ENCODE measurements at places on chromosomes 1 and 21.

GRCh38 chr1:55888685-55889317, 673.6 kb upstream of the USP24 start:
- no peaks in the 10 kb centered on the region for H3K36me3 ChIP-seq
- H3K27ac ChIP-seq: no peak overlapping the region
- no peaks in the 10 kb centered on the region for H3K4me1 ChIP-seq
- H3K4me3 ChIP-seq: no peak overlapping the region
- no peaks in the 10 kb centered on the region for H3K27me3 ChIP-seq
- no peak for DNase-seq

- no peak overlapping the region for H3K27ac ChIP-seq
- H3K4me3 ChIP-seq: no peak overlapping the region
Measured at GRCh38 chr1:233662575-233663304, 48.8 kb downstream of the KCNK1 start.

DNA sequence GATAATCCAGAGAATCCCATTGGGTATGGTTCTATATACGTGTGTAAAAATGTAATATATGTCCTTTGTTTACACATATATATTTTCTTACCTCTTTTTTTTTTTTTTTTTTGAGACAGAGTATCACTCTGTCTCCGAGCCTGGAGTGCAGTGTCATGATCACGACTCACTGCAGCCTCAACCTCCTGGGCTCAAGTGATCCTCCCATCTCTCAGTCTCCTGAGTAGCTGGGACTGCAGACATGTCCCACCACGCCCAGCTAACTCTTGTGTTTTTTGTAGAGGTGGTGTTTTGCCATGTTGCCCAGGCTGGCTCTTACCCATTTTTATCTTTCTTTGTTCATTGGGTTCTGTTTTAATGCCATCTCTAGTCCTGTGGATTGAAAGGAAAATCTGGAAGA, 59.5 kb downstream of the ZBTB17 start:
- no peak overlapping the region for H3K4me3 ChIP-seq
- H3K36me3 ChIP-seq: peaks cover 22% of the 10 kb centered on the region
- no peak for DNase-seq
- H3K4me1 ChIP-seq: no peaks in the 10 kb centered on the region
- H3K27me3 ChIP-seq: no peaks in the 10 kb centered on the region

DNA sequence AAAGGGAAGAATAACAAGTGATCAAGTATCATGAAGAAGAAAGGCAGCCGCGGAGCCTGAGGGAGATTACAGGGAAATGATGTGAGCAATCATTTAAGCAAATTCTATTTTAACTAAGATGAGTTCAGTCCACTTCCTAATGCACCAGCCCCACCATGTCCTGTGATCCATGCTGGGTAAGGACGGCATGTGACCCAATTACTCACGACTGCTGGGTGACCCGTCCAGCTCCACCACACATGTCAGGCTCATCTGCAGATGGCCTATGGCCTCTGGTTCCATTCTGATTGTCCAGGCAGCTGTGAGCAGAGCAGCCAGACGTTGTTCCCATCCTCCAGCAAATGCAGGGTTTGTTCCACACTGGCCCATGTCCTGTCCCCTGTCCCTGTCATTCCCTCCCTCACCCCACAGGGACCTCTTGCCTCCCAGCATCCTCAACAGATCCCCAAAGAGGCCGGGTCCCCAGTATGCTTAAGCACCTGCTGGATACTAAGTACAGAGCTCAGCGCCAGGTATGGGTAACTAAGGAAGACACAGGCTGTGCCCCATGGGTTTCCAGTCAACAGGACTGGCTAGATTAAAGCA, 87.9 kb downstream of the MATN1 start:
- no peak for DNase-seq
- no peak overlapping the region for H3K27ac ChIP-seq
- H3K27me3 ChIP-seq: peaks cover 3% of the 10 kb centered on the region
- no peaks in the 10 kb centered on the region for H3K36me3 ChIP-seq

DNA sequence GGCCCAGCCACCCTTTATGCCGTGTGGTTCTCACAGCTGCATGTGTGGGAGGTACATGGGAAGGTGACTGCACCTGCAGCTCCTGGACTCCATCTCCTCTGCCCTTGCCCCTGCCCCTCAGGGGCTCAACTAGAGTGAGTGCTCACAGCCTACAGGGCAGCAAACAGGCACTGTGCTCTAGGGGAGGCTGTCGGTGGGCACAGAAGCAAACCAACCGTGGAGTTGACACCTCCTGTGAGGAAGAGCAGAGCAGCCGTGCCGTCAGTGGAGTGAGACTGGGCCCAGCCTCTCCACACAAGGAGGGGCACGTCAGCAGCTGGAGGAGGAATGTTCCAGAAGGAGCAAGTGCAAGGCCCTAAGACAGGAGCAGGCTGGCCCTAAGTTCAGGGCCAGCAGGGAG, 32.7 kb downstream of the BMP8A start:
- no peaks in the 10 kb centered on the region for H3K4me1 ChIP-seq
- DNase-seq: no peak
- no peaks in the 10 kb centered on the region for H3K27me3 ChIP-seq
- no peak overlapping the region for H3K4me3 ChIP-seq

DNA sequence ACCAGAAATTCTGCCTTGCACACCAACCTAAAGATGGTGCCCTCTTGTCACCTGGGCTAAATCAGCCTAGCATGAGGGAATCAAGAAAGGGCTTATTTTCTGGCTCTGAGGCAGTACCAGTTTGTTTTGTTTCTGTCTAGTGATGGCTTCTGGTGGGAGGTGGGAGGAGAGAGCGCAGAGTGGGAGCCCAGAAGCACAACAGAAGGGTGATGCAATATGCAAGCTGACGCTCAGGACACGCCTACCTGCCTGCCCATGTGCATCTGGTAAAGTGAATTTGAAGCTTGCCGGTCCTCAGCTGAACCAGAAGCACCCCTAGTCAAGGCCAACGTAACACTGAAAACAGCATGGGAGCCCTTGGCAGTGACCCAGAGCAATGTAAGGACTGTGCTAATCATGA, 138.4 kb upstream of the TIAM1 start:
- no peak for DNase-seq
- H3K27ac ChIP-seq: no peak overlapping the region
- H3K27me3 ChIP-seq: no peaks in the 10 kb centered on the region

GRCh38 chr1:31164291-31164690, 75.4 kb downstream of the NKAIN1 start:
- no peak overlapping the region for H3K27ac ChIP-seq
- no peak for DNase-seq

- no peak overlapping the region for H3K4me3 ChIP-seq
- no peak for DNase-seq
- H3K4me1 ChIP-seq: 0 out of 2 replicates have a peak, but pooled peaks cover 7% of the 10 kb centered on the region
- peaks cover 3% of the 10 kb centered on the region for H3K36me3 ChIP-seq
- H3K27me3 ChIP-seq: no peaks in the 10 kb centered on the region
Measured at GRCh38 chr1:149979245-149979971, 31.1 kb downstream of the OTUD7B start.

GRCh38 chr21:39105836-39106235, 77.4 kb downstream of the PSMG1 start:
- H3K27ac ChIP-seq: no peak overlapping the region
- no peaks in the 10 kb centered on the region for H3K27me3 ChIP-seq
- no peak for DNase-seq
- H3K4me3 ChIP-seq: no peak overlapping the region
- no peaks in the 10 kb centered on the region for H3K4me1 ChIP-seq
- H3K36me3 ChIP-seq: no peaks in the 10 kb centered on the region

Measured in Panc1 (cell line).